ENCODE measurements at places on chromosomes 5 and 9. TPM values are rescaled to one million over a fixed set of nuclear protein-coding genes. Genes with fewer than 3 reads are reported as not detected.

ZFP2 gene
- total RNA-seq = 0.44 TPM

PRRC1 gene
- total RNA-seq = 33.6 TPM

DNA sequence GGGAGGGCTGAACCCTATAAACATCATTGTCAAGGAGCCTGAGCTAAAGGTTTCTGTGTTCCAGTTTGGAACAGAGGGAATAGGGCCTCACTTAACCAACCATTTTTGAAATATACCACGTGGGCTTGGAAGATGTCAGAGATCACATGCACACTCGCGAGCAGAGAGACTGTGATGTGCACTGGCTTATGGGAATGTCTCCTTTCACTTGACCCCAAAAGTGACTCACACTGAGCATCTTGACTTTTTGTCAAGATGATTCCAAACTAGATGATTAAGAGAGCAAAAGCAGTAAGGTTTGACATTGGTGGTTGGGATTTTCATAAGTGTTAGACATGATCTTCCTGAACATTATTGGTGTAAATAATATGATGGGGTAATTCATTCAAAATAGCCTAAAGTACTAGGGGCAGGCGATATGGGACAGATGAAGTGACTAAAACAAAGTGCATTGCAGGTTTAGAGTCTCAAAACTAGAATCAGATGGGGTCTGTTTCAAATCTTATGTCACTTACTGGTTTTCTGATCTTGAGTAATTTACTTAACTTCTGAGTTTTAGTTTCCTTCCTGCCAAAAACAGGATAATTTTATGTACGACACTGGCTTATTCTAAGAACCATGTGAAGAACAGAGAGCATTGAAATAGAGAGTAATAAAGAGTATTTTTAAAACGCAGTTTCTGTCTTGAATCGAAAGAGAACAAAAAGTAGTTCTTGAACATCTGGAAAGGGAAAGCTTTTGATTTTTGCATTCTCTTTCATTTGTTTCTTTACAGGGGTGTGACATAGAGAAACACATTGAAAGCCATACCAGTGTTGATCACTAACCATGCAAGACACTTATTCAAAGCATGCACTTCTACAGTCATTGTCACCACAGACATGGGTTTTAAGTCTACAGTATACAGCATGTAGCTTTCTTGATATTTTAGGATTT, 383.0 kb downstream of the DIRAS2 start:
- no peak for DNase-seq

LMX1B gene
- total RNA-seq = not detected

DNA sequence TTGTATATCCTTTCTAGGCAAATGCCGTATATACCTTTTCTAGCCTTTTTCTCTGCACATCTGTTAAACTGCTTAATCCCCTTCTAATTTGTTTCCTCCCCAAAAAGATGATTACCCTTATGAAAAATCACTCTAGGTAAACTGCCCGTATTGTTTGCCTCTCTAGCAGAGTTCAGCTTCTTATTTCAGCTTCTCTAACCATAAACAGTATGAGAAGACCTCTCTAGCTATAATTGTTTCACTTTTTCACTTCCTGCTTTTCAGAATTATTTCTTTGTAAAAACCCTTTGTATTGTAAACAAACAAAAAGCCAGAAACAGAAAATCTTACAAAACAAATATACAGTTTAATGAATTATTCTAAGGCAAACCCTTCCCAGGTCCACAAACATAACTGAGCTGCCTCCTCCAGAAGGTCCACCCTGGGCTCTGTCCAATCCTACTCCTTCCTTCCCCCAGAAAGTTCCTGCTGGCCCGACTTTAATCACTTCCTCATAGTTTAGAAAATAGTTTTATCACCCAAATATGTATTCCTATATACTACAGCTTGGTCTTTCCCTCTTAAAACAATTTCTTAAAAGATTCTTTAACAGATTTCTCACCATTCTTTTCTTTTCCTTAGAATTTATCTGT, 158.1 kb downstream of the FGF1 start:
- no peak for DNase-seq

GRCh38 chr9:70262948-70263347, 4.2 kb downstream of the SMC5 start:
- DNase-seq = no peak

GRCh38 chr5:102733534-102733933, 21.6 kb upstream of the PAM start:
- no peak for DNase-seq

GRCh38 chr5:66741394-66741793, 145.2 kb downstream of the MAST4 start:
- DNase-seq = no peak

SVEP1 gene
- not detected for total RNA-seq

DNA sequence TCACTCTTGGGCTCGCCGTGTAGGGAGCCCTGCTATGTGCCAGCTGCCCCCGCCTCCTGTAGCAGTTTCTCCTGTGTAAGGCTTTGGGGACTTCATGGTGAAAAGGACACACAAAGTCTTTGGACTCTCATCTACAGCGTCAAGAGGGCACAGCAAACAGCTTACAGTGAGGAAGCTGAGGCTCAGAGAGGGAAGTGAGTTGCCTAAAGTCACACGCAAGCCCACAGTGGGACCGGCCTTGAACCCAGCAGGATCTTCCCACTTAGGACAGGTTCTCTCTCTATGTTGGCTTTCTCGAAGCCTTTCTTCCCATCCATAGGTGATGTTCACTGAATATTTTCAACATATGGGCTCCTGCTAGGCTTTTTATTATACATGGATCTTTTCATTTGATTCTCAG, 9.8 kb upstream of the PRRX2 start:
- DNase-seq = no peak

DNA sequence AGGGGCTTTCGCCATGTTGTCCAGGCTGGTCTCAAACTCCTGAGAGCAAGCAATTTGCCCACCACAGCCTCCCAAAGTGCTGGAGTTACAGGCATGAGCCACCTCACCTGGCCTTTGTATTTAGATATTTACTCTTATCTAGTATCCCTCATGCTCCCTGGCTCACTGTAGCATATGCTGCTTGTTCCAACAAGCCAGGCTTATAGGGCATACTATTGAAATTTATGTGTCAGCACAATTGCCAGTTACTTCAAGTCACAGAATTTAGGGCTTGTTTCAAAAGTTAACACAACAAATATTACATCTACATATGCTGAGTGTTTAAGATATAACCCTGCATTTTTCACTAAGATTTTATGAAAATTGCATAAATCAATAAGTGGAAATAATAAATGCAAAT, 469.2 kb upstream of the ZNF608 start:
- DNase-seq = no peak

DNA sequence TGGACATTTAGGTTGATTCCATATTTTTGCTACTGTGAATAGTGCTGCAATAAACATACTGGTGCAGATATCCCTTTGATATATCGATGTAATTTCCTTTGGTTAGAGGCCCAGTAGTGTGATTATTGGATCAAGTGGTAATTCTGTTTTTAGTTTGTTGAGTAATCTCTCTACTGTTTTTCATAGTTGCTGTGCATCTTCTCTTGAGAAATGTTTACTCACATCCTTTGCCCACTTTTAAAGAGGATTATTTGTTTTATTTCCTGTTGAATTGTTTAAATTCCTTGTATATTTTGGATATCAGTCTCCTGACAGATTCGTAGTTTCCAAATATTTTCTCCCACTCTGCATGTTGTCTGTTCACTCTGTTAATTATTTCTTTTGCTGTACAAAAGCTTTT, 352.6 kb upstream of the TARS1 start:
- no peak for DNase-seq

DNA sequence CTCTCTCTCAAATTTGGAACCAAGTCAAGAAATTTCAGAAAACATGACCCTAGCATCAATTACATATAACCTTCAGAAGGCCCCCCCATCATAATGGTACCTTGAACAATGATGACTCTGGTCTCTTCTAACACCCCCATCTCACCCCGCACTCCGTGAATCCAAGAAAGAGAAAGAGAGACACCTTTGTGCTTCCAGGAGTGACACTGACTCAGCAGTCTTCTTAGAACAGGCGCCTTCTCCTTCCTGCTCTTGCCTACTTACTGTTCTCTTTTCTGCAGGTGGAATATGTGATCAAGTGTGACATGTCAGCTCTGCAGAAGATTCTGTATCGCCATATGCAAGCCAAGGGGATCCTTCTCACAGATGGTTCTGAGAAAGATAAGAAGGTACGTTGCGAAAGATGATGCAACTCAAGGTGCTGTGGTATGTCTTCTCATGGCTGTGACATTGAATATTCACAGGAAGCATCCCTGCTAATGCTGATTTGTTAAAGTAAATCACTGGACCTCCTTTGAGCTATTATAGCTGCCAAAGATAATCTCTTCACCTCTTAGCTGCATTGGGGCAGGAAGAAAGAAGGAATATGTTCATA, 81.3 kb downstream of the SMARCA2 start:
- no peak for DNase-seq

- no peak for DNase-seq
These were observed 261.8 kb downstream of the GAS1 start for GRCh38 chr9:86685556-86685955.

DNA sequence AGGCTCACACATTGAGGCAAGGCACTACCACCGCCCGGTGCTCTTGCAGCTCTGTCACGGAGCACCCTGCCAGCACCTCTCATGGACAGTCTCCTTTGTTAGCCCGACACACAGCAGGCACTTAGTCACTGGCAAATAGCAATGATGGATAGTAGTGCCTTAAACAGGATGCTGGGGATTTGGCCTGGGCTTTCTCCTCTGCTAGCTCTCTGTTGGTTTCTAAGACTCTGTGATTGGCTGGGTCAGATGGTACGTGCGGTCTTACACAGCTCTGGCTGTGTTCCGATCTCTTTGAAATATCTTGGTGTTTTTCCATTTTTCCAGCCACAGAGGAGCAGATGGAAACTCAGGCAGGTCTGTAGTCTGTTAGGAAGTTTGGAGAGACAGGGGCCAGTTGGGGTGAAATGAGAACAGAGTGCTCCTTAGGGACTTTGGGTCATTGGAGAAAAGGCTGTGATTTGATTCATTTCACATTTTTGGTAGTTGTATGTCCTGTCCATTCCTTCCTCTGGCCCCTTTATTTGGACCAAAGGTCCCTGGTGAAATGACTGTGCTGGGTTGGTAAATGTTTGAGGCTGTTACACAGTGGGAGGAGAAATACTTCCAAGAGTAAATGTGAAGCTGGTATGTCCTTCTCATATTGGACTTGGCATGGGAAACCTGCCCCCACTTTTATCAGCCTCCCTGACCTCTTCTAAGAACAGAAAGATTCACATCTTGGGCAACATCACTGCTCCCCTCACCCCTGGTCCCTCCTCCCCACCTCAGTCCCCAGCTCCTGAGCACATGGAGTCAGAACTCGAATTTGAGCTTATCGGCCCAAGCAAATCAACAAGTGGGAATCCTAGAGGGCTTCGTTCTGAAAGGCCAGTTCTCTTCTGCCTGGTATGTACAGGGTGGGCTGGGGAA, 3.4 kb downstream of the SMIM3 start:
- no peak for DNase-seq

DNA sequence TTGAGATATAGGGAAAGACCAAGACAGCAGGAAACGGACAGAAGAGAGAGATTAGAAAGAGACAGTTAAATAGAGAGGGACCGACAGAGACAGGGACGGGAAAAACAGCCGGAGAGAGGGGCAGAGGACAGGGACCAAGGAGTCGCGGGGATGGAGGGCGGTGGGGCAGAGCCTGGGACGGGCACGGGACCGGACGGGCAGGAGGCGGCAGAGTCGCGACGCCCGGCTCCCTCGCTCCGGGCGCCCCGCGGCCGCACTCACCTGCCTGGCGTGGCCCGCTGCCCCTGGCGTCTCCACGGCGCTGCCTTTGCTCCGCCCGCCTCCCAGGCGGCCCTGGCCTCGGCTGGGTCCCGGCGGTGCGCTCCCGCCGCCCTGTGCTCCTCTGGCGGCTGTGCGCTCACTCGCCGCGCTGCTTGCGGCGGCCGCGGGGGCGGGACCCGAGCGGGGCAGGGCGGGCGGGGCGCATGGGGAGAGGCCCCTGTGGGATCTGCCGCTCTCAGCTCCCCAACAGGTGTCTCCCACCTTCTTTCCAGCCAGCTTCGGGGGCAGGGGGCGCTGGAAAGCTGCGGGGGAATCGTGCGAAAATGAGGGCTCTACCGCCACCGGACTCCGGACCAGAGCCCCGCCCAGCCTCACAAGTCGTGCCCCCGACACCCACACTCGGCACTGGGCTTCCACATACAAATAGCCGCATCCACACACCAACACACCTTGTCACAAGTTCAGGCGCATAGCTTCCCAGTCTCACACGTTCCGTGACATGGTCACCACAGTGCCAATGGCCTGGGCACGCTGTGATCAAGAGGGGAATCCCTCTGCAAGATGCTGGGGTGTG, at the start of gene ARID3C:
ARID3C (minus strand) TSS at position 411 of the 835 bp plus-strand sequence. CDS start 1,052 bp downstream, outside the sequence.
- peak; percentile 47 for DNase-seq

DNA sequence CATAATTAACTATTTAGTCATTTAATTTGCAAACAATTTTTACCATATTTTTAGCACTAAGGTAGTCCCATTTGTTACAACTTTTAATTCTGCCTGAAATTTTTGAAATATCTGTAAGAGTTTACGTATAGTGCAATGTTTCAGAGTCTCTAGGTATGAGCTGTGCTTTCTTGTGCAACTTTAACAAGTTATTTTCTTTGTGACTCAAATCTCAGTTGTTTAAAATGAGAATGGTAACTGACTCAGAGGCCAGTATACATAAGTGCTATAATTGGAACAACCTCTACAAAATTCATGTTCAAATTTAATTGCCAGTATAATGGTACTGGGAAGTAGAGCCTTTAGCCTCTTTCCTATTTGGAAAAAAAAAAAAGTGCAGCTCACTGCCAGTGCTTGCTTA, 14.2 kb upstream of the ZNF883 start:
- no peak for DNase-seq

GLE1 gene
- total RNA-seq = 28.8 TPM

GRCh38 chr5:135312255-135312935, 86.6 kb downstream of the MACROH2A1 start:
- DNase-seq = no peak

SYNPO gene
- total RNA-seq = 49.3 TPM

OR2S2 gene
- total RNA-seq = not detected

PDE6A gene
- not detected for total RNA-seq

GIN1 gene
- 12.6 TPM for total RNA-seq

TAF11L10 gene
- total RNA-seq = not detected

GRCh38 chr9:128683340-128684064, 5.5 kb upstream of the SET start:
- DNase-seq = peak; percentile 56

IL4 gene
- total RNA-seq = not detected

CYLC2 gene
- not detected for total RNA-seq

DNA sequence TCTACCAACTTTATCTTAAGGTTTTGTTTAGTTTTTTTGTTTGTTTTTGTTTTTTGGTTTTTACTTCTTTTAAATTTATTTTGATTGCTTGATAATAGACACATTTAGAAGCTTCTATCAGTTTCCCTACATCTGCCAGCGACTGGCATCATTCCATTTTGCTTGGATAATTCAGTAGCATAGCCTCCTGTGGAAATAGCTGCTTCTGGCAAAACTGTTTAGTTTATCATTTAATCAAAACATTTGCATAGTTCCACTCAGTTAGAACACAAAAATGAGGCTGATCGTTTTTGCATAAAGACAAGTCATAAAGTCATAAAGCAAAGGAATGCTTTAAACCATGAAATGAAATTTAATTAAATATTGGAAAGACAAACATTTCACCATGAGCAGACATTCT, 133.7 kb upstream of the NFIL3 start:
- DNase-seq = no peak

GRCh38 chr5:159514229-159514810, 184.0 kb upstream of the IL12B start:
- no peak for DNase-seq

PIP5KL1 gene
- total RNA-seq = 1.7 TPM

GRCh38 chr5:6475626-6476312, 27.1 kb downstream of the UBE2QL1 start:
- DNase-seq = no peak

- DNase-seq = no peak
These were observed 820 bp downstream of the FBP1 start for GRCh38 chr9:94638335-94639060.

All from activated B cell treated with CpG ODN at 0.5 μM for 24 hours (primary cell).